SIG-M5 (cell line): ENCODE measurements at places on chromosomes 6 and 20.
A peak's percentile ranks its signal among the peaks of the same experiment; 100 is the strongest.

DNA sequence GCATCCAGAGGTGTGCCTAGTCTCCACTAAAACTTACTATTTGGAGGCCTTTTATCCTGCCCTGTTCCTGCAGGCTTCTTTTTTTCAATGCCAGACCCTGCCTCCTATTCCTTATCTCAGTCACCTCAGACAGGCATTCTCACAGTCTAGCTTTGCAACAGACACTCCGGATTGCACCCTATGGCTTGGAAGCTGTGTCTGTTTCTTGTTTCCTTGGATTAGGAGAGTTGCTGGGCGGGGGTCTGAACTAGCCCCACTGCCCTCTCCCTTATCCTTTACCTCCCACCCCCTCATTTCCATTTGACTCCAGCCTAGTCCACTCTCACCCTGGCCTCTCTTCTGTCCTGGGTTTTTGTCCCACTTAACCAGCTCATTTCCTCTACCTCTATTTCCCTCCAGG, 228.1 kb upstream of the CITED2 start:
- DNase-seq = no peak

DNA sequence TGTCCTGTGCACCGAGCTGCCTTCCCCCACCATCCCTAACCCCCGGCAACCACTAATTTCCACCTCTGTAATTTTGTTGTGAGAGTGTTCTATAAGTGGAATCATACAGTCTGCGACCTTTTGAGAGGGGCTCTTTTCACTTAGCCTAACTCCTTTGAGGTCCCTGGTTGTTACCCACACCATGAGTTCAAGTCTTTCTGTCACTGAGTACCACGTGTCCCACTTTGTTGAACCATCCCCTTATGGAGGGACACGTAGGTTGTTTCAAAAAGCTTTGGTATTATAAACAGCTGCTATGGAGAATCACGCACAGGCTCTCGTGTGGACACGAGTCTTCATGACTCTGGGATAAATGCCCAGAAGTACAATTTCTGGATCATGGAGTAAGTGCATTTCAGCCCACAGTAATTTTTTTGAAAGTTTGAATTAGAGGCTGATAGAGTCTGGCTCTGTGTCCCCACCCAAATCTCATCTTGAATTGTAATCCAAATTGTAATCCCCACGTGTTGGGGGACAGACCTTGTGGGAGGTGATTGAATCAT, 9.5 kb downstream of the FAM209B start:
- no peak for DNase-seq

GRCh38 chr6:126066053-126067048, 80.0 kb downstream of the TRMT11 start:
- no peak for DNase-seq

GRCh38 chr6:28880894-28881780, 42.6 kb downstream of the TRIM27 start:
- DNase-seq = no peak

GRCh38 chr6:122367171-122367570, 32.3 kb upstream of the HSF2 start:
- no peak for DNase-seq

DNA sequence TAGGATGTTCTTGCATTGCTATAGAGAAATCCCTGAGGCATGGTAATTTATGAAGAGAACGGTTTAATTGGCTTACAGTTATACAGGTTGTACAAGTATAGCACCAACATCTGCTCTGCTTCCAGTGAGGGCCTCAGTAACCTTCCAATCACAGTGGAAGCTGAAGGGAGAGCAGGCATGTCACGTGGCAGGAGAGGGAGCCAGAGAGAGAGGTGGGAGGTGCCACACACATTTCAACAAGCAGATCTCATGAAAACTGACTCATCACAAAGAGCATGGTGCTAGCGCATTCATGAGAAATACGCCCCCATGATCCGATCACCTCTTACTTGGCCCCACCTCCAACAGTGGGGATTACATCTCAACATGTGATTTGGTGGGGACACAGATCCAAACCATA, 871.2 kb downstream of the TFAP2A start:
- DNase-seq = no peak

DNA sequence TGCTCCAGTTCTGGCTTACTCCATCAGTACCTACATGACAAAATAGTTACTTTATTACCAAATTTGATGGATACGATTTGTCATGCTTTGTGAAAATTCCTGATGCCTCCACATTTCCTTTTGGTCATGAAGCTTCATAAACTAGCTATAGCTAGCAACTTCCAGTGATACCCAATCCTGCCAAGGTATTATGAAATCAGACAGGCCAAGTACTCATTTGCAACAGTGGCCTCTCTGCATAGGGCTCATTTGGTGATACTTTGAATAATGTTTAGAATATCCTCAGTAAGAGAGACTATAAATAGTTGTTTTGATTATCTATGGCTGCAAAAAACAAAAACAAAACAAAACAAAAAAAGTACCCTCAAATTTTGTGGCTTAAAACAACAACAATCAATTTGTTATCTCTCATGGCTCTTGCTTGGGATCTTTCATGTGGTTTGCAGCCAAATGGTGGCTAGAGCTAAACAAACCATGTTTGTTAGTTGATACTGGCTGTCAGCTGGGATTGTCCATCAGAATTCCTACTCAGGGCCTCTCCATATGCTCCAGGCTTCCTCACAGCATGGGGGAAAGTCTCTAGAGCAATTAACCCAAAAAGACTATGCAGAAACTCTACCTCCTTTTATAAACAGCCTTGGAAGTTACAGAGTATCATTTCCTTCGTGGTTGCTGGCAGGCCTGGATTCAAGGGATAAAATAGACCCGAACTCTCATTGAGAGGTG, 10.1 kb upstream of the PRL start:
- DNase-seq = no peak

DNA sequence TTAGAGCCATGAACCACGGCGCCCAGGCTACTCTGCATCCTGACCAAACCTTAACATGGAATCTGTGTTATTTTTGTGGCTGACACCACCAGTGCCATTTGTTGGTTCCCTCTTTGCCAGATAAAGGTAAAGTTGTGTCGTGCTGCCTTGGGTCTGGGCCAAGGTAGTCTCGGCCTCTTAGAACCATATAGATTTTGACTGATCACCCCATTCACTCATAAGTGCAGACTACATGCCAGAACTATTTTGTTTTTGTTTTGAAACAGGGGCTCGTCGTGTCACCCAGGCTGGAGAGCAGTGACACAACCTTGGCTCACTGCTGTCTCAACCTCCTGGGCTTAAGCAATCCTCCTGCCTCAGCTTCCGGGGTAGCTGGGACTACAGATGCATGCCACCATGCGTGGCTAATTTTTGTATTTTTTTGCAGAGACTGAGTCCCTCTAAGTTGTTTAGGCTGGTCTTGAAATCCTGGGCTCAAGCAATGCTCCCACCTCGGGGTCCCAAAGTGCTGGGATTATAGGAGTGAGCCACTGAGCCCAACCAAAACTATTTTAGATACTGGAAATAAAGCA, 19.2 kb upstream of the RIPOR3 start:
- peak; percentile 14 for DNase-seq

DNA sequence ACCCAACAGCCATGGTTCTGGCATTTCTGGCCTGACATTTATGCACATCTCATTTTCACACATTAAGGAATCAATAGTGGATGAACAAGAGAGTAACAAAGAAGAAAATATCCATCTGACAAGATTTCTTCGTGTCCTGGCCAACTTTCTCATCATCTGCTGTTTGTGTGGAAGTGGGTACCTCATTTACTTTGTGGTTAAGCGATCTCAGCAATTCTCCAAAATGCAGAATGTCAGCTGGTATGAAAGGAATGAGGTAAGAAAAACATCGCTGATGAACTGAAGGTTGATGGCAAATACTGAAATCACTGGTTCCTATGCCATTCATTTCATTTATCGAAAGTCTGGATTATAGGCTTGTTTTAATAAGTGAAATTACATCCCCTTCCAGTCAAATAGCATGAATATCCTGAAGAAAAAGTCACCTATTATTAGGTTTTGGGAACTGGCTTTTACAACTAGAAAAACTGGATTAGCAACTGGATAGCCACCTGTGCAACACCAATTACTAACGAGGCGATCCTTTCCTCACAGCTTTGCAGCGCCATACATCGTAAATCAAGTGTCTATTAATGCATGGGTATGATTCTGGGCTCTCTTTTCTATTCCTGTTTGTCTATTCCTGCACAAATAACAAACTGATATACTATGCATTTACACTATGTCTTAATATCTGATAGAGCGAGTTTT, 50.2 kb upstream of the NOP56 start:
- DNase-seq = no peak

- DNase-seq = no peak
Observed at GRCh38 chr20:50017160-50017559, 34.4 kb downstream of the SNAI1 start.

GRCh38 chr20:34385464-34385863, 22.4 kb downstream of the ITCH start:
- DNase-seq = no peak

GRCh38 chr6:158622545-158623190, 21.9 kb downstream of the DYNLT1 start:
- no peak for DNase-seq

DNA sequence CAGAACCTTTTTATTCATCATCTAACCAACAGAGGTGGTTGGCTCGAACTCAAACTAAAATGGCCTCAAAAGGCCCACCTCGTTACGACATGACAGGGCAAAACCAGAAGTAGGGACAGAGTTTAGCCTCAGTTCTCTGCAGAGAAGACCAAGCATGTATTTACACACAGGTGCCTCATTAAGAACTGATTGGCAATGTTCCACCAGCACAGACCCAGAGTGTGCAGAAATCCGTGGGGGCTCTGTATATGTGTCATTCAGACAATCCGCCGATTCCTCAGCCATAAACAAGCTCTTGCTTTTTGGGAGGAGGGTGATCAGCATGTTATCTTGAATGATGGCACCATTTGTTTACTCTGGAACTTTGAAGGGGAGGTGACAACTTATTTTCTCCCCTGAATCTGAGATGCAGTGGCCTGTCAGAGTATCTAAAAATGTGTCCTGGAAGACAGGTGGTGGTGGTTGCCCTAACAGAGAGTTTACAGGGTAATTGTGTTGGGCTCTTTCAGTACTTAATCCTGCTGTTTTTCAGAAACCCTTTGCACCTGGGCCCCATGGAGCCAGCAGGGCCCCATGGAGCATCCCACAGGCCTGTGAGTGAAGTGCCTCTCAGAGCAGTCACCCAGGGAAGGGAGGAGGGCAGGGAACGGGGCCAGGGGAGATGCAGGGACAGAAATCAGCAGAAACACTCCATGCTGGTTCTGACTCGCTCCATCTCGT, 29.1 kb upstream of the C20orf203 start:
- DNase-seq = no peak

DNA sequence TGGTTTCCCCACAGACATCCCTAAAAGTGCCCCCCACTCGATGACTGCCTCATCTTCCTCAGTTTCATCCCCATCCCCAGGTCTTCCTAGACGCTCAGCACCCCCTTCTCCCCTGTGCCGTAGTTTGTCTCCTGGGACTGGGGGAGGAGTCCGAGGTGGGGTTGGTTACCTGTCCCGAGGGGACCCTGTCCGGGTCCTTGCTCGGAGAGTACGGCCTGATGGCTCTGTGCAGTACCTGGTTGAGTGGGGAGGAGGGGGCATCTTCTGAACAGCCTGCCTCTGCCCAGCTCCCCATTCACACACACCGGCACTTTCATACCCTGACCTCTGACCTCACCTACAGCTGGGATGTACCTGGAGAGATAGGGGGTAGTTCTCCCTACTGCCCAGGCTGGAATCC, 2.1 kb downstream of the CUTA start:
- DNase-seq = no peak

DNA sequence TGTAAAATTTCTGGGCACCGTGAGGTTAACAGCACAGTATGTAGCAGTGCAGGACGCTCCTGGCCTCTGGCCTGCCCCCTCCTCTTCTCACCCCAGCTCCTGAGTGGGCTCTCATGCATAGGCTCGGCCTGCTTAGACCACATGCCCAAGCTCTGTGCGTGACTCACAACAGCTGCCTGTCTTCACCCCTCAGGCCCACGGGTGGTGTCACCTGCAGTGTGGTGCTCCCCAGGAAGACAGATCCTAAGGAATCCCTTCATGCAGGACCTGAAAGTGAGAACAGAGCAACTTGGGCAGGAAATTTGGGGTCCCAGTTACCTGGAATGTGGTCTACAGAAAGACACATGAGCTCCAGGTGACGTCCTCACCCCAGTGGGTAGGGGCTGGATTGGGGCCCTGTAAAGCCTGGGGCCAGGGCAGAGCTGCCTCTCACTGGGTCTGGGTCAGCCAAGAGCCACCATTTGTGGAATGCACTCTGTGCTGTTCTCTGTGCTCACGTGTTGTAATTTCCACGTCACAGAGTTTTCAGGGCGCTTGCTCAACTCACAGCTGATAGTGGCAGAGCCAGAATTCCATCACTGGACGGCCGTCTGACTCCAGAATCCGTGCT, 37.0 kb upstream of the PXDC1 start:
- no peak for DNase-seq

DNA sequence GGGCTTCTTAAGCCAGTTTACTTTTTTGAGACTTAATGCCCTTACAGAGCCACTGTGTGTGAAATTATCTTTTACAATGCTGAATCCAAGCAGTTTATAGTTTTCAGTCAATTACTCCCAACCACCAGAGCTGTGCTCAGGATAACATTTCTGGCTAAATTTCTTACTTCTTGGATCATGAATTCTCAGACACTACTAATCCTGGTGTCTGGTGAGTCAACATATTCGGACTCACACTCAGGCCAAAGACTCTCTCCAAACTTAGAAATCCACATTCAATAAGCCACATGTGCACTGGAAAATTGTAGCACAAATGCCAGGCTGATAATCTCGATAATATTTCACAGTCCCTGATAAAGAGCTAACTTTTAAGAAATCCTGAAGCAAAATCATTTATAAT, 49.0 kb downstream of the PTPRT start:
- DNase-seq = no peak

GRCh38 chr20:50498071-50498776, 12.0 kb upstream of the PTPN1 start:
- DNase-seq = no peak

- no peak for DNase-seq
Observed at GRCh38 chr6:94389218-94389617, 969.9 kb upstream of the EPHA7 start.

DNA sequence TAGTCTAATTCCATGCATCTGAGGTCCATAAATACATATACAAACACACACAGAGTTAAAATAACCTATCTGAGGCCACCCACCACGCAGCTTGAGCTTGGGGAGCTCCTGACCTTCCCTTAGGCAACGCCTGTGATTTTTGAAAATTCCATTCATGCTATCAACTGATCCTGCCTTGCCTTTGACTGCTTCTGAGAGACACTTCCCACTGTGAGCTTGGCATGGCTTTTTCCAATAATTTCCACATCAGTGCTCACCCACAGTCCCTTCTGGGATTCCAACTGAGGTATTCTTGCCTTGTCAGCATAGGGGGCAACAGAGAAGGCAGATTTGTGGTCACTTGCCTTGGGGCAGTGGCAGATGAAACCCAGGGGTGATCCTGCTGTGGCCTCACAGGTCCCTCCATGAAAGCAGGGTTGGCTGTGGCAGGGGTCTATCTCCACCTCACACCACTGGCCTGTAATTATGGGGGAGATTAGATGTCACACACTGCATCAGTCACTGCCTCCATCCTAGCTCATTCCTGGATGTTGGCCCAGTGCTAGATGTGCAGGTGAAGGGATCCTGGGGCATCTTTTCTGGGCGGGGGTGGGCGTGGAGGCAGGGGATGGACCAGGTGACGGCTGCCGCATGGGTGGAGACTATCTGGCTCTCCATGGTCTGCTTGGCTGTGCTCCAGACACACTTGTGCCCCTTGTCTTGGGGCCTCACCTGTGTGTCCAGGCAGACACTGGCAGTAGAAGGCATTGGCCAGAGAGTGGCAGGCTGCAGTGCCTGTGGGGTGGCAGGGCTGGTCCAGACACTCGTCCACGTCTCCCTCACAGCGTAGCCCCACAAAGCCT, 11.2 kb upstream of the GPSM3 start:
- no peak for DNase-seq
